HFFc6 (cell line): ENCODE measurements at places on chromosomes 2 and 18.

GRCh38 chr2:236046715-236047114 lies 121.5 kb downstream of the GBX2 start:
- no peak overlapping the region for H3K27ac ChIP-seq
- peaks cover 2% of the 10 kb centered on the region; the same call in 1 of the 2 replicates for H3K27me3 ChIP-seq
- H3K4me3 ChIP-seq = no peak overlapping the region
- no peak for DNase-seq
- H3K36me3 ChIP-seq = peaks cover 6% of the 10 kb centered on the region

- no peak overlapping the region for H3K4me3 ChIP-seq
- no peaks in the 10 kb centered on the region for H3K4me1 ChIP-seq
- peaks cover 55% of the 10 kb centered on the region for H3K27me3 ChIP-seq
- no peaks in the 10 kb centered on the region for H3K36me3 ChIP-seq
Observed at GRCh38 chr2:47569658-47570475, 166.9 kb downstream of the MSH2 start.

- peak overlapping the region; percentile 77 for H3K27ac ChIP-seq
- H3K36me3 ChIP-seq = peaks cover 36% of the 10 kb centered on the region
- H3K27me3 ChIP-seq = peaks cover 2% of the 10 kb centered on the region; the same call in 1 of the 2 replicates
Observed at GRCh38 chr2:65231892-65232477, 4.4 kb downstream of the ACTR2 start.

GRCh38 chr2:197908990-197909776 lies 104.8 kb downstream of the PLCL1 start:
- H3K4me3 ChIP-seq = peak overlapping the region; percentile 61; the same call in 1 of the 2 replicates
- peak; percentile 82 for DNase-seq
- peaks cover 26% of the 10 kb centered on the region; the same call in 1 of the 2 replicates for H3K4me1 ChIP-seq
- H3K27me3 ChIP-seq = no peaks in the 10 kb centered on the region; the same call in 1 of the 2 replicates

- H3K4me3 ChIP-seq = no peak overlapping the region
- H3K4me1 ChIP-seq = no peaks in the 10 kb centered on the region
- no peak overlapping the region for H3K27ac ChIP-seq
- no peaks in the 10 kb centered on the region for H3K36me3 ChIP-seq
- no peak for DNase-seq
Observed at GRCh38 chr2:136920652-136921333, 155.4 kb downstream of the THSD7B start.

DNA sequence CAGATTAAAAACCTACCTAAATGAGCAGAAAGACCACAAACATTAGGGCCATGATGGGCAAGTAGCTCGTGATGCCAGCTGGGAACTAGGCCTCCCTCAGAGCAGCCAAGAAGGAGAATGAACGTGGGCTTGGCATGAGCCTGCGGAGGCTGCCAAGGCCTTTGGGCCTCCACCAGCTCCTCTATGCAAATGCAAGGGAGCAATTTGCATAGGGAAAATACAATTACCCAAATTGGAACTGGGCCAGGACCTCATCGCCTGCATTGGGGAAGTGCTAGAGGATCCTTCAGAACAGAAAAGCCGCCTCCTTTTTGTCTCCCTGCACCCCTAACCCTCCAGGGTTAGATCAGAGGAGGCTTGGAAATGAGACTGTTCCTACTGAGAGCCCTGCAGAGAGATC lies 326.4 kb downstream of the SMAD2 start:
- no peak for DNase-seq
- H3K27ac ChIP-seq = no peak overlapping the region
- H3K4me1 ChIP-seq = no peaks in the 10 kb centered on the region
- H3K27me3 ChIP-seq = peaks cover 4% of the 10 kb centered on the region; the same call in 1 of the 2 replicates
- no peaks in the 10 kb centered on the region for H3K36me3 ChIP-seq

GRCh38 chr18:51569153-51569552 lies 371.7 kb upstream of the MEX3C start:
- no peak for DNase-seq
- H3K4me1 ChIP-seq = no peaks in the 10 kb centered on the region
- no peaks in the 10 kb centered on the region for H3K27me3 ChIP-seq
- H3K4me3 ChIP-seq = no peak overlapping the region
- H3K36me3 ChIP-seq = no peaks in the 10 kb centered on the region

DNA sequence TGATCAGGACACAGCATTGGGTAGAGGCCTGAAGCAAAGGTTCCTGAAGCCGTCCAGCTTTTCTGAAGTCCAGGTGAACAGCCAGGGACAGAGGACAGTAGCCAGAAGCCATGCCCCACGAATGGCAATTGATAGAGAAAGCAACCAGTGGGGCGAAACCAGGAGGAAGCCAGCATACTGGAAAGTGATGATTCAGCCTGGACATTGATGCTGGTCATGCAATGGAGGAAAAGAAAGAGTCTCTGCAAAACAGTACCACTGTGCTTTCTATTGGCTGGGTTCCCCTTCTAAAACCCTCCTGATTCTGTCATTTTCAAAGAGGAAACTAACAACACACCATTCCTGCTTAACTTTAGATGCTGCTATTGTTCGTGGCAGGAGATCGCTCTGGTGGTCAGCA lies 221.4 kb upstream of the EPAS1 start:
- peak overlapping the region; percentile 77 for H3K4me3 ChIP-seq
- H3K27me3 ChIP-seq = no peaks in the 10 kb centered on the region; the same call in 1 of the 2 replicates
- peak overlapping the region; percentile 86 for H3K27ac ChIP-seq
- DNase-seq = no peak
- peaks cover 26% of the 10 kb centered on the region for H3K36me3 ChIP-seq

- H3K36me3 ChIP-seq = no peaks in the 10 kb centered on the region
- peaks cover 5% of the 10 kb centered on the region; the same call in 1 of the 2 replicates for H3K4me1 ChIP-seq
- H3K27ac ChIP-seq = no peak overlapping the region
- DNase-seq = no peak
- H3K27me3 ChIP-seq = peaks cover 2% of the 10 kb centered on the region; the same call in 1 of the 2 replicates
Observed at GRCh38 chr2:204023088-204023487, 86.5 kb downstream of the ICOS start.

DNA sequence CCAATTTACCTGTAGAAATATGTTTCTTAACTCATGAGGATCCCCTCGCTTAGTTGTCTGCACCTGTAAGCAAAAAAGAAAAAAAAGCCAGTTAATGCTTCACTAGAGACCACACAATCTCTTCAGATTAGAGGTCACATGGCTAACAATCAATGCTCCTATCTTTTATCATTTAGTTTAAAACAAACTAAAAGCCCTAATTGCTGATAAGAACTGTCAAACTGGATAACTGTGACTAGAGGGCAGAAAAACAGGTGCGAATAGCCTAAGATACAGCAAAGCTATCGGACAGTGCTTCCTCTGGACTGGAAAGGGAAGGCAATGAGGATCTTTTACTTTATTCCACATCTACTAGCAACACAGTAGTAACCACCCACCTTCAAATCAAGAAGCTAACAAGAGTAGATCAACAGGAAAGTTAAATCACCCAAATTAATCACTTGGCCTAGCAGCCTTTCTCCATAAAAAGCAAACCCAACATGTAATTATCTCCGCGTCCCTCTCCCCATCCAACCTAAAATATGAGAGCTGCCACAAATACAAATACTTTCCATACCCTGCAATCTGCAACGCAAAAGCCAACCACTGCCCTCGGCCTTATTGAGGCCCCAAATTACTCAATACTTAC lies 734 bp downstream of the SLC25A12 start:
- 0 out of 2 replicates have a peak, but pooled peaks cover 6% of the 10 kb centered on the region for H3K36me3 ChIP-seq
- peak overlapping the region; percentile 94 for H3K4me3 ChIP-seq
- peaks cover 43% of the 10 kb centered on the region for H3K4me1 ChIP-seq
- no peak for DNase-seq

DNA sequence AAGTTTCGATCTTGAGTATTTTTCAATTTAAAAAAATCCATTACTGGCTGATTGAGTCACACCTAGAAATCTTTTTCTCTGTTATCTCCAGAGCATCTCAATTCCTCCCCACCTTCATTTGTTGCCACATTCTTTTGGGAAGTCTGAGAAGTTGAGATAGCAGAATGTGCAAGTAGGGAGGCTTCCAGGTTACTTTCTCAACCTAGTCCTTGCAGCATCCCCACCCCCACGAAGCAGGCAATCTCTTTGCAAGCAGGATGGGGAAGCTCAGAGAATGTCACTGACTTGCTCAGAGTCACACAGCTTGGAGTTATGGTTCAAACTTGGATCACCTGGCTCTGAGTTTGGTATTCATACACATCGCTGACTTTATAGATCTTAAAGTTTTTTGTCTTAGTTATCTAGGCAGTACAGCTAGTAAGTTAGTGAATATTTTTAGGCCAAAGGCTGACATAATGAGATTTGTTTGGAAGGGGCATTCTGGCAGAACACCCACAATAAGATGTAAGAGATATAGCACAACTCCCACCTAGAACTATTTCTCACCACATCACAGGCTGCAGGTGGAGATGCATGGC lies 25.9 kb upstream of the LCLAT1 start:
- H3K4me3 ChIP-seq = peak overlapping the region; percentile 67; the same call in 1 of the 2 replicates
- DNase-seq = no peak
- no peaks in the 10 kb centered on the region for H3K27me3 ChIP-seq
- H3K4me1 ChIP-seq = peaks cover 39% of the 10 kb centered on the region

- peaks cover 10% of the 10 kb centered on the region; the same call in 1 of the 2 replicates for H3K36me3 ChIP-seq
- H3K27me3 ChIP-seq = no peaks in the 10 kb centered on the region
- no peak for DNase-seq
- H3K27ac ChIP-seq = no peak overlapping the region
Observed at GRCh38 chr2:205139822-205140463, 542.4 kb upstream of the NRP2 start.

DNA sequence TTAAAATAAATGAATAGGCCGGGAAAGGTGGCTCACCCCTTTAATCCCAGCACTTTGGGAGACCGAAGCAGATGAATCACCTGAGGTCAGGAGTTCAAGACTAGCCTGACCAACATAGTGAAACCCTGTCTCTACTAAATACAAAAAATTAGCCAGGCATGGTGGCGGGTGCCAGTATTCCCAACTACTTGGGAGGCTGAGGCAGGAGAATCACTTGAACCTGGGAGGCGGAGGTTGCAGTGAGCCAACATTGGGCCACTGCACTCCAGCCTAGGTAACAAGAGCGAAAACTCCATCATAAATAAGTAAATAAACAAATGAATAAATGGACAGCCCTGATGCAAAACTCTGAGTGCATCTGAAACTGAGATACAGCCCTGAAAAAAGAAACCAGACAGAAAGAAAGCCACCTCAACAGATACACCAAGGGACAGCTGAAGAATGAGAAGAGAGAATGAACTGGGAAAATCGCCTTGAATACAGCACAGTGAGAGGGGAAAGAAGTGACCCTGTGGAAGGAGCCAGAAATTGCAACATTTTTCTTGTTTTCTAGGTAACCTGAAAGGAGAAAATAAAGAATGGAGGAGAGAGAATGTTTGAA lies 64.4 kb downstream of the TRABD2A start:
- peaks cover 2% of the 10 kb centered on the region; the same call in 1 of the 2 replicates for H3K27me3 ChIP-seq
- no peak overlapping the region for H3K4me3 ChIP-seq
- peaks cover 27% of the 10 kb centered on the region for H3K4me1 ChIP-seq
- no peaks in the 10 kb centered on the region for H3K36me3 ChIP-seq
- no peak overlapping the region for H3K27ac ChIP-seq

DNA sequence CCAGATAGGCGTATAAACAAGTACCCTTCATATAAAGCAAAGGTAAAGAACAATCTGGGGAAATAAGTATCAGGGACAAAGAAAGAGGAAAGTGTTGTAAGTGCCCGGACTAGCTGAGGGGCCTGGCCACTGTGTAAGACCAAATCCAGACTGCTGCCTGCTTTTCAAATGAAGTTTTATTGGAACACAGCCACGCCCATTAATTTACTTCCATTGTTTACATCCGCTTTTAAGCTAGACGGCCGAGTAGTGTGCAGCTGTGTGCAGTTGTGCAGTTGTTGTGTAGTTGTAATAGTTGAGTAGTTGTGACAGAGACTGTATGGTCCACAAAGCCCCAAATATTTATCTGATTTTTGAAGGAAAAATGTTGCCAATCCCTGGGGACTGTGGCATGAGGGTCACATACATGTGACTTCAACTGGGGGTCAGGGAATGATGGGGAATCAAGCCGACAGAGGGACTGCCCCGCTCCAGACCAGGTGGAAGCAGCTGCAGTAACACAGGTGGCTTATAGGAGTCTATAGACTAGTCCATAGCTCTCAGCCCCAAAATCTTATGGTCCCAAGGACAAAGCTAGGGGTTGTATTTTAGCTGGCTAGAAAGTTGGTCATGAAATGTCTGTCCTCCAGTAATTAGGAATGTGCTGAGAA lies 30.0 kb downstream of the FHL2 start:
- peaks cover 2% of the 10 kb centered on the region for H3K27me3 ChIP-seq
- H3K27ac ChIP-seq = peak overlapping the region; percentile 77
- peaks cover 94% of the 10 kb centered on the region for H3K4me1 ChIP-seq
- peaks cover 91% of the 10 kb centered on the region for H3K36me3 ChIP-seq

- no peak for DNase-seq
- H3K4me3 ChIP-seq = no peak overlapping the region
- H3K27me3 ChIP-seq = peaks cover 28% of the 10 kb centered on the region
- H3K36me3 ChIP-seq = no peaks in the 10 kb centered on the region
Observed at GRCh38 chr2:42008241-42008921, 39.4 kb upstream of the PKDCC start.

DNA sequence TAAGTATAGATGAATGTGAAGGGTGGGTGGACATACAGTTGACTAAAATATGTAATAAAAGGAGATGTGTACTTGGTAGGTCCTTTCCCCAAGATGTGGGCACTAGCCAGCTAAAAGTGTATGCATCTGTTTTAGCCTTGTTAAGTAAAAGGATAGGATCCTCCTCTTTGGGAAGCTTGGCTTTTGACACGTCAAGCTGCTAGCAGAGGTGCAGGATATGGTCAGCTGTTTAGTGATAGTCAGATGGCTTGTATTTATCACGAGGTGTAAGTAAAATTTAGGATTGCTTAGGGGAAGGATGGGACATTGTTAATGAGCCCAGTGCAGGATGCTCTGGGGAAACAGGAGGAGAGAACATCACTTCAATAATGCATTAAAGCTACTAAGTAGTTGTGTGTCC lies 1.5 kb downstream of the MFSD6 start:
- peaks cover 4% of the 10 kb centered on the region for H3K27me3 ChIP-seq
- no peak for DNase-seq
- H3K4me1 ChIP-seq = peaks cover 6% of the 10 kb centered on the region; the same call in 1 of the 2 replicates
- no peak overlapping the region; the same call in 1 of the 2 replicates for H3K4me3 ChIP-seq

- H3K36me3 ChIP-seq = peaks cover 42% of the 10 kb centered on the region
- no peaks in the 10 kb centered on the region for H3K27me3 ChIP-seq
- no peak for DNase-seq
- H3K4me3 ChIP-seq = no peak overlapping the region
Observed at GRCh38 chr2:84443477-84443876, 15.6 kb downstream of the SUCLG1 start.

GRCh38 chr18:54860941-54861340 lies 32.7 kb downstream of the RAB27B start:
- no peak overlapping the region for H3K4me3 ChIP-seq

- H3K4me3 ChIP-seq = no peak overlapping the region
- H3K4me1 ChIP-seq = no peaks in the 10 kb centered on the region; the same call in 1 of the 2 replicates
- DNase-seq = no peak
- H3K36me3 ChIP-seq = 0 out of 2 replicates have a peak, but pooled peaks cover 6% of the 10 kb centered on the region
- H3K27ac ChIP-seq = no peak overlapping the region
Observed at GRCh38 chr2:20624884-20625485, 25.9 kb downstream of the HS1BP3 start.
